ENCODE measurements at places on chromosomes 16 and 17.

DNA sequence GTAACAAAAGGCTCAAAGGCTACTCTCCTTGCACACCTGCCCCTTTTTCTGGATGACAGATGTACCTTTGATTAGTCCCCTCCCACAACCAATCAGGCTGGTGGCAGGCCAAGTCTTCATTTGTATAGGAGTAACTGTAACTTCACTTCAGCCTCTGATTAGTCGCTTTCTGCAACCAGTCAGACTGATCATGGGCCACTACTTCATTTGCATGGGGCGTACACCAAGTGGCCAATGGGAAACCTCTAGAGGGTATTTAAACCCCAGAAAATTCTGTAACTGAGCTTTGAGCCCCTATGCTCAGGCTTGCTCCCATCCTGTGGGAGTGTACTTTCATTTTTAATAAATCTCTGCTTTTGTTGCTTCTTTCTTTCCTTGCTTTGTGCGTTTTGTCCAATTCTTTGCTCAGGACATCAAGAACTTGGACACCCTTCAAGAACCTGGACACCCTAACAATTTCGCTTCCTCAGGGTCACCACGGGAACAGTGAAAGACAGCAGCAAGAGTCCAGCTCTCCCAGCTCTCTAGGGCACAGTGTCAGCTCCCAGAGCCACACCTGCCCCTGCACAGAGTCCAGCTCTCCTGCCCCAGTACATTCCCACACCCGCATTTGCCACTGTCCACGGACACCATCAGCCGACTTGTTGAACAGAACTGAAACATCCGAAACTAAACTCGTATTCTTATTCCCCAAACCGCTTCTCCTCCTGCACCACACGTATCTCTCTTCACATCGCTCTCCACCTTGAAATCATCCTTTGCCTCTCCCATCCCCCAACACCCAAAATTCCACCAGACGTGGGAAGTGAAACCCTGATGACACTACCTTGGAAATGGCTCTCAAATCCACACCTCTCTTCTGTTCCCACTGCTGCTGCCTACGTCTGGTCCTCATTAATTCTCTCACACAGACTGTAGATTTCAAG, 53.4 kb downstream of the ABCC12 start:
- DNase-seq, result no peak

DNA sequence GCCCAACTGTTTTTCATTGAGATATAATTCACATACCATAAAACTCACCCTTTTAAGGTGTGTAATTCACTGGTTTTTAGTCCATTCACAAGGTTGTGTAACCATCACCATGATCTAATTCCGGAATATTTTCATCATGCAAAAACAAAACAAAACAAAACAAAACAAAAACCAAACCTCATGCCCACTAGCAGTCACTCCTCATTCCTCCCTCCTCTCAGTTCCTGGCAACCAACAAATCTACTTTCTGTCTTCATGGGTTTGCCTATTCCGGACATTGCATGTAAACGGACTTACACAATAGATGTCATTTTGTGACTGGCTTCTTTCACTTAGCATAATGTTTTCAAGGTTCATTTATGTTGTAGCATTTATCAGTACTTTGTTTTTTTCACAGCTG, 4.5 kb upstream of the NOD2 start:
- no peak for DNase-seq

DNA sequence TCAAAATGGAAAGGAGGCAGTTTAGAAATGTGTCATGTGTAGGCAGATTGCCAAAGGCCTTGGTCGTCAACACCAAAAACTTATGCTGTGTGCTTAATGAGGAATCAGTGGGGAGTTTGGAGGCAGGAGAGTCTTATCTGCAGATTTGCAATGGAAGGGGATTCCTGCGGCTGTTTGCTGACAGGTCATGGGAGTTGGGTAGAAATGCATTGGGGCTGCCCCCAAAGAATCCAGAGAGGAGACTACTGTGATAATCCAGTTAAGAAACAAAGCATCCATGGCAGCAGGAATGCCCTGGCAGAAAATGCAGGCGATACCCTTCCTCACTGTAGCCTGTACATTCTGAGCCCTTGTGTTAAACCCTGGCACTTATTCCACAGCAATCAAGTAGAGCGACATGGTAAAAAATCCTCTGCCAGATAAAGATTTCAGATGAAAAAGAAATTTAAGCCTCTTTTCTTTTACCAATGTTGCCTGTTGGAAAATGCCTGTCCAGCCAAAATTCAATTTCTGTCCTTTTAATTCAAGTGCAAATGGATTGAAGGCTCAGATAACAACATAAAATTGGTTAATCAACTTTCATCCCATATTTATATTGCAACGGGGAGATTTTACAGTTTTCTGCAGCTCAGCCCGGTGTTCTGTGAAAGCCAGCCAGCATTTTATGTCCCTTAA, 491.0 kb upstream of the CDH5 start:
- DNase-seq, result no peak

GRCh38 chr16:65254144-65254543, 132.3 kb upstream of the CDH11 start:
- no peak for DNase-seq

GRCh38 chr17:3851461-3852100, 5.5 kb upstream of the NCBP3 start:
- DNase-seq, result no peak

GRCh38 chr17:33642002-33642401, 348.9 kb upstream of the ASIC2 start:
- DNase-seq, result no peak

- no peak for DNase-seq
These were observed 40.3 kb upstream of the DDX52 start for GRCh38 chr17:37683454-37683984.

DNA sequence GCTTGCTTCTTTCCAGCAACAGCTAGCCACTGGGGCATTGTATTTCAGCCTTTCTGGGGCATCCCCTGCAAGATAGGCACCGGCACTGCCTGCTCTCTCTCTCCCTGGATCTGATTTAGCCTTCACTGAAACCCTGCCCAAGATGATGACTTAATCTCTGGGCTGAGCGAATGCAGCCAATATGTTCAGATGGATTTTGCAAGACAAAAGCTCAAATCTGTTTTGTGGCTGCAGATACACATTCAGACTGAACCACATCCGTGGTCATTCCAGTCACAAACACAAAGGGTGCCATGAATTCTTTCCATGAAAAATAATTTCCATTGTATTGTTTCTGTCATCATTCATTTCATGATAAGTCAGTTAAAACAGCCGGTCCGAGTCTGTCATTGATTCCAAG, 24.2 kb downstream of the SOST start:
- DNase-seq, result no peak

GRCh38 chr17:1460233-1460632, 4.2 kb upstream of the CRK start:
- DNase-seq, result no peak

DNA sequence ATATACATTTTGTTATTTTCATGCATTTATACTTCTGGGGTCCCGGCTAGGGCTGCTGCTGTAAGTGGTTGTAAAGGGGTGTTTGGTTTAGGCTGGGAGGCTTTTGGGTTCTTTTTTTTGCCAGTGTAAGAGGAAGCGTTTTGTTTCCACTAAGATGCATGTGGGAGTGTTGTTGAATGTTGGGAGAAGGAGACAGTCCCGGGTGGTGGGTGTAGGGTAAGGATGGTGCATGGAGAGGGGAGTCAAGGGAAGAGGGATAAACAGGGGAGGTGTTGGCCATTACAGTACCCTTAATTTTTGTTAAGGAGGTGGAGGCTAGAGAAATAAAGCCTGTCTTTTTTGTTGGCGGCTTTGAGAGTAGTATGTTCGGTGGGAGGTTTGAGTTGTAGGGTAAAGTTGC, 8.4 kb upstream of the ZNF747 start:
- no peak for DNase-seq

- DNase-seq, result no peak
These were observed 41.9 kb downstream of the ZFHX3 start for GRCh38 chr16:73006026-73006425.
